Fibroblast of gingiva (primary cell): ENCODE measurements at places on chromosomes 7 and 10.

DNA sequence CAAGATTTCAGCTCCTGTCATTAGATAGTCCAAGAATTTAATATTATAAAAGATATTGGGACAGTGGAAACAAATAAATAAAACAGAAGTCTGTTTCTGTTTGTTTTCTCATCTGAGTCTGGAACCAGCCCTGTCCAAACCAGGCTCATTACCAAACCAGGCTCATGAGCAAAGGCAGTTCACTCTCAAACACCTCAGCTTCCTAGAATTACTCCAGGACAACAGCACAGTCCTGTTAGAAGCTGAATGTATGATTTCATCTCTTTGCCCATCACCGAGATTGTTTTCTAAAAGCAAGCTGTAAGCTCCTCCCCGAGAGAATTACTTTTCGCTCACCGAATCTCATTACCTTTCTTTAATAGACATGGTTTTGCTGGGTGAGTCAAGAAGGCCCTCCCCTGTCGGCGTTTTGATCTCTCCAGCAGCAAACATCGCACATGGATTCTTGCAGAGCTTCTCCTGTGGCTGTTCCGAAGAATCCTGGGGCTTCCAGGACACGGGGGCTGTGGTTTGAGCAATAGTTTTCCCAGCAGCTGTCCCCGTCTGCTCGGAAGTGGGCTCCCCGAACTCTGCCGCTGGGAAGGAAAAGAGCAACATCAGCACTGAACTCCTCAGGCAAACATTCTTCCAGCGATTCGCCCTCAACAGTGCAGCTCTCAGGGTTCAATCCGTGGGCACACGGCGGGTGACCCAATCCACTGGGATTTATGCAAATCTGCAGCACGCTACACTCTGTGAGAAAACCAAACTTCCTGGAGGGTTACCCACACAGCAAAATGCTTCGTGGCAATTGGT, 112.5 kb downstream of the SVIL start:
- DNase-seq, result peak; percentile 25

- DNase-seq, result peak; percentile 65
Measured at GRCh38 chr10:30219971-30220751, 128.9 kb downstream of the MTPAP start.

DNA sequence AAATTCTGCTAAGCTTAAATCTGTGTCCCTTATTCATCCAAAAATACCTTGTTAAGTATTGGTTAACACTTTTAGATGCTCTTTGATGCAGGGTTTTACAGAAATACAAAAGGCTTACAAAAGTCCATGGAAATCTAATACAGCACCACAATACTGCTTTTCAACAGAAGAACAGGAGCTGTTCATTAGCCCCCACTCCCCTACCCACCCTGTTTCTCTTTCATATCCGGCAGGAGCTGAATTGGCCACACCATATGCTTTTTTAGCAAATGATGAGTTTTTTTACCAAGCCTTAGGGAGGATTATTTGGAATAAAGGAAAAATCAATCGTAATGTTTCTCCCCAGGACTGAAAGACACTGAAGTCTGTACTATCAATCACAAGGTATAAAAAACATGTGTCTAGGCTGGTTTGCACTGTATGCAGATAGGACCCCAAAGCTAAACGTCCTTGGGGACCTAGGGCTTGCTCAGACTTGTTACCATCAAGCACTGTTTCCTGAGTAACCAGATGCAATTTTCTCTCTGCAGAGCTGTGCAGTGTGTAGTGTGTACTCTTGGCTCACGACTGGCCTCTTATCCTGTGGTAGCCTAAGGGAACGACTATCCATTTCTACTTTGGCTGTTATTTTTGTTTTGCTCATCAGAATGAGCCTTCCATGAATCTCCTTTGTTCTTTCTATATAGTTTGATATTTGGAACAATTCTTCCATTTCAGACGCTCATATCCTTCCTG, 143.3 kb upstream of the LRGUK start:
- no peak for DNase-seq

DNA sequence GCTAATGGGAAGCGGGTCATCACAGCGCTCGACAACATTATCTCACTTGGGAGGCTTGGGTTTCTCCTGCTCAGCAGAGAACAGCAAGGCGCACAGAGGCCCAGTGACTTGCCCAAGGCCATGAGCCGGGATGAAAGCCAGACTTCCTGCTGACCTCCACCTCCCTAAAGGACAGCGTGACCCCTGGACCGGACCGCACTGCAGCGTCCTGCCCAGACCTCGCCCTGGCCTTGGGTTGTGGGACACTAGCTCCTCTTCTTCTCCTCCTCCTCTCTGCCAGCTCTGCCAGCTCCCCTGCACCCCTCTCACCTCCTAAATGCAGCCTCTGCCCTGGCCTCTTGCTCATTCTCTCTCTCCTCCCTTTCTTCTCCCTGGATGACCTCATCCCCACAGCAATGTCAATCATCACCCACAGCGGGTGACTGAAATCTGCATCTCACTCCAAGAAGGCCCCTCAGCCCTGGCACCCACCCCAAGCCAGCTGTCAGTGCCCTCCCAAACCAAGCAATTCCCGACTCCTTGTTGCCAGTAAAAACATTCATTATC, 19.4 kb downstream of the SPOCK2 start:
- DNase-seq, result no peak

- DNase-seq, result no peak
Measured at GRCh38 chr10:27330074-27330473, 89.5 kb upstream of the ACBD5 start.

- DNase-seq, result no peak
Measured at GRCh38 chr10:96327462-96327861, 23.2 kb downstream of the DNTT start.

- no peak for DNase-seq
Measured at GRCh38 chr7:116209561-116210070, 723 bp upstream of the TES start.

GRCh38 chr10:29007370-29007747, 281.5 kb upstream of the LYZL1 start:
- DNase-seq, result no peak

- no peak for DNase-seq
Measured at GRCh38 chr10:16788125-16788524, 29.1 kb downstream of the RSU1 start.

DNA sequence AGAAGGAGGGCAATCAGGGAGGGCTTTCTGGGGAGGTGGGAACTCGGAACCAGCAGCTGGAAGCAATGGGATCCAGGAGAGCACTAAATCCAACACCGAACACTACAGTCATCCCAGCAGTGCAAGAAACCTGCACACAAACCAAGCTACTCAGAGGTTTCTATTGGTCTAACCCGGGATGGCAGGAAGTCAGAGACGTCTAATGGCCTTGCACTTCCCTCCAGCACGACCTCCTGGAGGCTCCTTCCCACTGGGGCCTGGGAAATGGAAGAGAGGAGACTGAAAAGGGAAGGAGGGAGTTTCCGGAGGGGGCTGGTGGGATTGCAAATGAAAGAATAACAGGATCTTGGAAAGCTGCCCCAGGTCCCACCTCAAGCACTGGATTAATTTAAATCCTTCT, 56.3 kb downstream of the TEX36 start:
- no peak for DNase-seq

DNA sequence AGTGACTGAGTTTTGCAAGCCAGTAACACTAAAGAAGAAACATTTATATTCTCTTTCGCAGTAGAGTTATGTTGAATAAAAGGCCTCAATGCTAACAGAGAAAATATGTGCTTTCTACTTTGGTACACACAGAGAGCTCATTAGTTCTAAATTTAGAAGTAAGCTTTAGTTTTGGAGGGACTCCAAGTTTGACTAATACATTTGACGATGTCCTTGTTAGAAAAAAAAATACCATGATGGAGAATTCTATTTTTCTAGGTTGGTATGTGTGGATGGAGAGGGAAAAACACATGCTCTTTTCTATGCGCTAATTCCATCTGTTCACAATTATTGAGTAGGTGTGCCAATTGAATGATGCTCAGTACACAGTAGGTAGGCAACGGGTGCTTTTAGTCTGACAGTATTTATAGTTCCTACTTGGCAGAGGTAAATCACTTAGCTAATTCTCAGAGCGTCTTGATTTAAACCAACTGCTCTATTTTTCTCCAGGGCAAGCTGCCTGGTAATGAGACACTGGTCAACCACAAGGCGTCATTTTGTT, 327.2 kb upstream of the AKR1E2 start:
- DNase-seq, result peak; percentile 95
